LoVo (cell line): ENCODE measurements at places on chromosomes 2 and 18.
A peak's percentile ranks its signal among the peaks of the same experiment; 100 is the strongest.

DNA sequence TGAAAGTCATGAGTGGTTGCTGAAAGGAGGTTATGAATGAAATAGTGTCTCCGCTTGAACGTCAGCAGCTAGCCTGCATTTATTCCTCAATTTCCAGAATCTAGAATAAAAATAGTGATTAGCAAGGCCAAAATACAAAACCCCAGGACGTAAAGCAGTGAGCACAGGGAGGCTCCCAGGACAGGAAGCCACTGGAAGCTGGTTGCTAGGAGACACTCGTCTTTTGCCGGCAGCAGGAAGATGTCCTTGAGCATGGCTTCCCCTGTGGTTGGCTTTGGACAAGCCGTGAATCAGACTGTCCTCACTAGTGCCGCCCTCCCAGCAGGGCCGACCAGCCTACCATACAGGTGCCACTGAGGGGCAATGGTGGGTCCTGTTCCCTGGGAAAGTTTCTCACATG is 374.4 kb downstream of the MTX2 start:
- DNase-seq: no peak

GRCh38 chr2:180003559-180003958 is 3.5 kb downstream of the CWC22 start:
- DNase-seq: peak; percentile 10

DNA sequence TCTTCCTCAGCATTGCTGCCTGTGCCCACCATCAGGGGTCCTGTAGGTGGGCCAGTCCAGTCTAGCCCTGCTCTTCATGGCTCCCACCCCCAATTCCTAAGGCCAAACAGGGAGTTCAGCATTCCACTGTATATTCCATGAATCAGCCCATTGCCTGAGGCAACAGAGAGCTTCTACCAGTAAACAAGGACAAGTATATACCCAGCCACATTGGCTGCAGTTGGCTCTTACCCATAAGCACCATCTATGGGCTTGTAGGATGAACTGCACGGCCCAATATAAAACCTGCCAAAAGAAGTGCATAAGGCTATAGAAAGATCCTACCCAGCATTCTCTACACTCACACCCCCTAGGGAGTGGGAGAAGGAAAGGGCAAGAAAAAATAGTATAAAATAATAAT is 95.1 kb upstream of the SALL3 start:
- no peak for DNase-seq

DNA sequence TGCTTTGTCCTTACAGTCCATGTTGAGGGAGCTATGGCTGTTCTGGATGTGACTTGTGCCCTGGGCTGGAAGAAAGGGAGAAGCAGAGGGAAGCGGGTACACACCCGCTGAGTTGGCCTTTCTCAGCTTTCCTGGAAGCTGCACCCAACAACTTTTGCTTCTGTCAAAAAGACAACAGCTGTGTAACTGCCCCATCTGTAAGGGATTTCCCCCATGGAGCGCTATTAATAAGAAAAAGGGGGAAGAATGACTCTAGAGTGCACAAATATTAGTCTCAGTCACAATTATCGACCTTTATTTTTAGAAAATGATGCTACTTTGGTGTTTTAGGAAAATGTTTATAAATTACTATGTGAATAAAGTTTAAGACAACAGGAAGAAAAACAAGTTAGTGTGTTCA is 368.3 kb downstream of the RAD51AP2 start:
- DNase-seq: no peak

- peak; percentile 12 for DNase-seq
Measured at GRCh38 chr2:80326214-80326613, 21.7 kb upstream of the LRRTM1 start.
